AG04450 (cell line): ENCODE measurements at places on chromosomes 7 and 10. TPM values are rescaled to one million over a fixed set of nuclear protein-coding genes. Genes with fewer than 3 reads are reported as not detected.

GRCh38 chr10:133257489-133258065 lies 19.1 kb downstream of the ADAM8 start:
- no peak for DNase-seq

DNA sequence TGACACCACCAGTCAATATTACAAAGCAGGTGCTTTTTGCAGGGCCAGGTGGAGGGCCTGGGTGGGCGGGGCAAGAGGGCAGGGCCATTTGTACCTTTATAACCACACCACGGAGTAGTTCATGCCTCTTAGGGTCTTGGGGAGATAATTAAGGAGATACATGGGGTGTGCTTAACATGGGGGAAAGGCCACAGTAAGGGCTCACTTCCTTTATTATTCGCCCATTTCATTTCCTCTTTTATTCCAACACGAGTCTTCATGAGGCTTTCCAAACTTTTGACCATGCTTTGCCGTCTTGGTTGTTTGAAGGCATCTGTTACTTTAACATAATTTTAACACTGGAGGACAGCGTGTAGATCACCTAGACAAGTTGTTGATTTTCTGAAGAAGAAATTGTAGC lies 33.3 kb upstream of the LYZL2 start:
- no peak for DNase-seq

DNA sequence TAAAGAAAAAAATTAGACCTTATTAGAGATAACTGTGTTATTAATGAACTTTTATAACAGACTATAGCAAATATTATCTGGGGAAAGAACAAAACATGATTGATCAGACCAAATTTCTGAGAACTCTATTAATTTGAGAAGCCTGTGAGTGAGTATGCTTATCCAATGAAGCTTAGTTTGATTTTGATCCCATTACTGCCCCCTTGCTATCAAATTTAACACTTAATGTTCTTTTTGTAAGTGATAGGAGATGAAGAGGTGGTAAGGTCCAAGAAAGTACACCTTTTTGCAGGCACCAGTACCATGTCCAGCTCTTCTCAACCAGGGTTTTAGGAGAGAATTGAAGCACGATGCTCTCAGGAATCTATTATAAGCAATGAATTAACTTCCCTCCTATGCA lies 49.9 kb downstream of the ZNF365 start:
- DNase-seq: no peak

The AHCYL2 gene
- 10.6 and 13.3 TPM in 2 replicates for polyA plus RNA-seq

The DOCK1 gene
- 37.9 and 47.2 TPM in 2 replicates for polyA plus RNA-seq

The MSMB gene
- not detected in 2 replicates for polyA plus RNA-seq

The ZKSCAN5 gene
- 11.5 and 13.4 TPM in 2 replicates for polyA plus RNA-seq

The SEMA3D gene
- 5.7 and 7.4 TPM in 2 replicates for polyA plus RNA-seq

The PNLIPRP1 gene
- polyA plus RNA-seq: not detected in 2 replicates

The EVX1 gene
- not detected in 2 replicates for polyA plus RNA-seq

The HMX3 gene
- polyA plus RNA-seq: not detected in 2 replicates
